ENCODE measurements at places on chromosomes 7 and 10. TPM values are rescaled to one million over a fixed set of nuclear protein-coding genes. Genes with fewer than 3 reads are reported as not detected.

The CFAP70 gene
- total RNA-seq, result 0.75 TPM

The MMD2 gene
- total RNA-seq, result not detected

The SMURF1 gene
- total RNA-seq, result 14.2 TPM

GRCh38 chr10:24947304-24948097 is 4.9 kb downstream of the PRTFDC1 start:
- no peak overlapping the region for H3K27ac ChIP-seq
- H3K4me1 ChIP-seq, result peaks cover 16% of the 10 kb centered on the region
- H3K4me3 ChIP-seq, result no peak overlapping the region
- DNase-seq, result no peak

DNA sequence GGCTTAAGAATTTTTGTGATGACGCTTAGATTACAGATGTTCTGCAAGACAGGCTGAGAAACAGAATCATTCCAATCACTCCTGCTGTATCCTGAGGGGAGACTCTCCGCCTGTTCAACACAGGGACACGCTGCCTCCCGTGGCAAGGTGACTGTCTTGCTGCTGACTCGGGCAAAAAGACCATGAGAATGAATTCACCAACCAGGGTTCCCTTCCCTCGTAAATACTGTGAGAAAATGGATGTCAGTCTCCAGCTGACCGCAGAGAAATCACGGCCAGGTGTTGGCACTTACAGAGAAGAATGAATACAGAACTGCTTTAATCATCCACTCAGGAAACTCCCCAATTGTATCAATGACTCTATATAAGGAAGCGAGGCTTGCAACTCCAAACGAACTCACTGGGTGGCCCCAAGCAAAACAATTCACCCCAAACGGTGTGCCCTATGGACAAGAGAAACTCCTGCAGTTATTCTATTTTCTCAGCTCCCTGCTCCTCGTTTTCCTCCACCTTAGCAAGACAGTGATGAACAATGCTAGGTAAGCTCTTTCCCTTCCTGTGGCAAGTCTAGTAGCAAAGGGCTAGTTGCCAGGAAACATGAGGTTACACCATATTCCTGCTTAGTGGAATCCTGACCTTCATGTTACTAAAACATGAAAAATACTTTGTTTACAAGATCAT is 22.8 kb downstream of the GNA12 start:
- no peak for DNase-seq
- peaks cover 14% of the 10 kb centered on the region for H3K4me1 ChIP-seq
- H3K27ac ChIP-seq, result no peak overlapping the region
- no peaks in the 10 kb centered on the region for H3K27me3 ChIP-seq
- no peak overlapping the region for H3K4me3 ChIP-seq

All from activated CD4-positive, alpha-beta T cell treated with anti-CD3 and anti-CD28 coated beads, Interleukin-2, amount 10 ng/mL, durations not matched to agents 7 days and 5 days (primary cell).